H7 (cell line): ENCODE measurements at places on chromosomes 4 and X. TPM values are rescaled to one million over a fixed set of nuclear protein-coding genes. Genes with fewer than 3 reads are reported as not detected.

The KIAA1210 gene
- total RNA-seq: not detected in 2 replicates

DNA sequence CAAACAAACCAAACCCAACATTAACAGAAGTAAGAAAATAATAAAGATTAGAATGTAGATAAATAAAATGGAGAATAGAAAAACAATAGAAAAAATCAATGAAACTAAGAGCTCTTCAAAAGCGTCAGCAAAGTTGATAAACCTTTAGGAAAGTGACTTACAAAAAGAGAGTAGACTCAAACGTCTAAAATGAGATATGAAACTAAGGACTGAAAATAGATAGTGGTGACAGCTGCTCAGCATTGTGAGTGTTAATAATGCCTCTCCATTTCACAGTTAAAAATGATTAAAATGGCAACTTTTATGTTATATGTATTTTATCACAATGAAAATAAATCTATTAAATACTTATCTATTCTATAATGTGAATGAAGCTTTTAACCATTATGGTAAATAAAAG is 125.7 kb upstream of the CPXCR1 start:
- DNase-seq: no peak

The GAGE12E gene
- total RNA-seq: not detected in 2 replicates

DNA sequence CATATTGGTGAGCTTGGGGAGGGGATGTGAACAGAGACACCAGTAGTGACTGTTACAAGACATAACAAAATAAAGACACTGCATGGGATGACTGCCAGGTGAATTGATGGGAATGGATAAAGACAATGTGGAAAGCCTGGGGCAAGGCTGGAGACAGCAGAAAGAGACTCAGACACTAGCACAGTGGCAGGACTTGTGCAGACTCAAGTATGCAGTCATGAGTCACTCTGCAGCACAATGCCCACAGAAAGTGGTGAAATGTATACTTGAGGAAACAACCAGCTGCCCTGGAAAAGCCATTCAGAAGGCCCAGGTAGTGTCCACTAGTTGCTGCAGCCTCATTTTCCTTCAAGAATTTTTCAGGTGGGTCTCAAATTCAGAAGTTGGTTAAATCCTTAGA is 452.3 kb downstream of the MID1IP1 start:
- no peak for DNase-seq

DNA sequence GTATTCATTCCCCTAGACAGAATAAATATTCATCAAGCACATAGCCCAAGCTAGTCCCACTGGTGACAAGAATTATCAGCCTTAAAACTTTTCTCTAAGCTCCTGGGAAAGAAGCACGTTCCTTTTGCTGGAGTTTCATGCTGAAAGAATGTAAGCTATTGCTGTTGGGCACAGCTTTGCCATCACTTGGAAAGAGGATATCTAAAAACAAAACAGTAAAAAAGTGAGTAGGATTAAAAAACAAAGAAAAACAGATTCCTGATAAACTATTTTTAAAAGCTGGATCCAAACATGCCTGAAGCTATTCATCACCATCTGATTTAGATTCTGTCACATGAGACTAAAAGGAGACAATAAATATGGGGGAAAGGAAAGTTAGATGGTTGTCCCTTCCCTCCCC is 176.8 kb downstream of the SCFD2 start:
- no peak for DNase-seq

The CENPC gene
- total RNA-seq: 9.7 and 16.9 TPM in 2 replicates

GRCh38 chrX:1167466-1167865 is 45.0 kb downstream of the CRLF2 start:
- no peak for DNase-seq

DNA sequence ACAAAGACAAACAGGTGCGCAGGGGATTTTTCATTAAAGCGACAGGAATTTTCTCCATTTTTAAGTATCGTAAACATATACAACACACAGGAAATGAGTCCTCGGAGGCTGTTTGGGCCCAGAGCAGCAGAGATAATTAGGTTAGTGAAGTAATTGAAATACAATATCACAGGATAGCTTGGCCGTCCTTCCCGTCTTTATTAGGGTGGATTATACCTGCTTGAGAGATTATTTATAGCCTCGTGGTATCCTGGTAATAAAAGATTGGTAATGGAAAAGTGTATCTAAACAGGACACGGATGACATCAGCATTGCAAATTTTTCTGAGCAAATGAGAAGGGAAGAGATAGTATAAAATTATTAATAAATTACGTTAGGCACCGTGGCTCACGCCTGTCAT is 68.2 kb downstream of the CRLF2 start:
- DNase-seq: no peak

GRCh38 chr4:118969359-118969758 is 80.7 kb downstream of the SYNPO2 start:
- peak; percentile 37 for DNase-seq

DNA sequence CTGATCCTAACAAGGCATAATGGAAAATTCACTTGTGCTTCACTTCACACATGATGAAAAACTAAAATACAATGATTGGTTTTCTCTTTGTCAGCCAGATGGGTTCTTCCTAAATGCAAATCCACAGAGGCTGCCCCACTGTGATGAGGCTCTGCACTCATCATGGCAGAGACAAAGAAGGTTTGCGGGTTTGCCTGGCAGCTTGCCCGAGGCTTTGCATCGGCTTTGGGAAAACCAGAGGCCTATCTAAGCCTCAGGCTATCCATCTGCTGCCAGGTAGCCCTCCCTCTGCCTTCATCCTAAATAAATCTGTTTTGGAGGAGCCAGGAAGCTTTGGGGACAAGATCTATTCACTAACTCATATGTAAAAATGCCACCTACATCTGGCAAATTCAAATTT is 244.2 kb downstream of the PACRGL start:
- no peak for DNase-seq
